ENCODE measurements at places on chromosomes 16 and 17. TPM values are rescaled to one million over a fixed set of nuclear protein-coding genes. Genes with fewer than 3 reads are reported as not detected.

ITGAD gene
- polyA plus RNA-seq, result not detected

CCL4 gene
- 8.1 TPM for polyA plus RNA-seq

IRX5 gene
- 0.75 TPM for polyA plus RNA-seq

TSPOAP1 gene
- 26.0 TPM for polyA plus RNA-seq

FKBP10 gene
- polyA plus RNA-seq, result 8.9 TPM

ERAL1 gene
- polyA plus RNA-seq, result 50.3 TPM

PRR15L gene
- polyA plus RNA-seq, result 102 TPM

SPATA22 gene
- polyA plus RNA-seq, result not detected

RGS11 gene
- polyA plus RNA-seq, result 11.9 TPM

CEMP1 gene
- polyA plus RNA-seq, result 0.43 TPM

CENPN gene
- polyA plus RNA-seq, result 20.0 TPM

HSPB9 gene
- 0.61 TPM for polyA plus RNA-seq

HNF1B gene
- polyA plus RNA-seq, result 7.3 TPM

FOXL1 gene
- 0.60 TPM for polyA plus RNA-seq

ARHGDIG gene
- polyA plus RNA-seq, result 50.4 TPM

GNGT2 gene
- polyA plus RNA-seq, result 2.9 TPM

EME1 gene
- not detected for polyA plus RNA-seq

OR2C1 gene
- not detected for polyA plus RNA-seq

RUNDC3A gene
- polyA plus RNA-seq, result 4.5 TPM

PLCG2 gene
- polyA plus RNA-seq, result 2.0 TPM

CD300LG gene
- 0.92 TPM for polyA plus RNA-seq

FOXO3B gene
- 0.25 TPM for polyA plus RNA-seq

SPIRE2 gene
- 3.9 TPM for polyA plus RNA-seq

ATP1B2 gene
- 0.12 TPM for polyA plus RNA-seq

KRT34 gene
- polyA plus RNA-seq, result 0.20 TPM

KRTAP9-8 gene
- not detected for polyA plus RNA-seq

CDRT15 gene
- not detected for polyA plus RNA-seq

AOC2 gene
- 0.50 TPM for polyA plus RNA-seq

KLHL10 gene
- not detected for polyA plus RNA-seq

TEX14 gene
- polyA plus RNA-seq, result not detected

RANGRF gene
- polyA plus RNA-seq, result 59.2 TPM

NACA2 gene
- not detected for polyA plus RNA-seq

SLC22A31 gene
- 1.4 TPM for polyA plus RNA-seq

PPM1E gene
- polyA plus RNA-seq, result 0.15 TPM

OSGIN1 gene
- 10.5 TPM for polyA plus RNA-seq

PYDC1 gene
- not detected for polyA plus RNA-seq

CCL17 gene
- polyA plus RNA-seq, result 3.9 TPM

CYGB gene
- 9.9 TPM for polyA plus RNA-seq

ZPBP2 gene
- polyA plus RNA-seq, result not detected
